ENCODE measurements at places on chromosomes 16 and 17.
A peak's percentile ranks its signal among the peaks of the same experiment; 100 is the strongest.

GRCh38 chr16:17313085-17313611, 157.6 kb downstream of the XYLT1 start:
- DNase-seq = no peak

DNA sequence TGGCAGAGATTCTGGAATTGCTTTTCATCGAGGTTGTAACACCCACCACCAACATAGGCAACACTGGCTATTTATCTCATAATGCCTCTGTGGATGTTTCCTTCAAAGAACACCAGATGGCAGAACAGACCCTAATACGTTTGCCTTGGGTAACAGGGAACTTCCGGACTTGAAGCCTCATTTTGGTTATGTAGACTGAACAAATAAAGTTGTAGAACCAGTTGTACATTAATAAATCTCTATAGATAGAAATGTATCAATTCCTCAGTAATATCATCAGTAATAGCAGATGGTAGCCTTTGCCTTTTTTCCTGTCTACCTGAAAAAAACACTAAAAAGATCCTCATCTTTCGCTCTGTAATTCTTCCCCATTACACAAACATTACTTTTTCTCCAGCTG, 25.9 kb upstream of the APOH start:
- DNase-seq = no peak

- no peak for DNase-seq
Observed at GRCh38 chr17:56815711-56816110, 18.0 kb downstream of the C17orf67 start.

GRCh38 chr17:27585792-27586191, 45.2 kb upstream of the LGALS9 start:
- DNase-seq = no peak

DNA sequence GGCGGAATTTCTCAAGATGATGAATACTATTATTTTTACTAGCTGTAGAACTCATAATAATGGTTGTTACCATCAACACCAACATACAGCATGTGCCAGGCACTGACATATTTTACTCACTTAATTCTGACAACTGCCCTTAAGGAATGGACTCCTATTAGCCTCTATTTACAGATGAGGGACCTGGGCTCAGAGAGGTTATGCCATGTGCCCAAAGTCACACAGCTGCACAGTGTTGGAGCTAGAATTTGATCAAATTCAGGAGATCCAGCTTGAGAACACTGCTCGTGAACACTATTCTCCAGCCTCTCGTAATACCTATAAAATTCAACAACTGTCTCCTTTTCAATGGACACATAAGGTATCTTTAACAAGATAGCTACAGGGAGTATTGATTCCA, 97.2 kb downstream of the XYLT1 start:
- DNase-seq = no peak

DNA sequence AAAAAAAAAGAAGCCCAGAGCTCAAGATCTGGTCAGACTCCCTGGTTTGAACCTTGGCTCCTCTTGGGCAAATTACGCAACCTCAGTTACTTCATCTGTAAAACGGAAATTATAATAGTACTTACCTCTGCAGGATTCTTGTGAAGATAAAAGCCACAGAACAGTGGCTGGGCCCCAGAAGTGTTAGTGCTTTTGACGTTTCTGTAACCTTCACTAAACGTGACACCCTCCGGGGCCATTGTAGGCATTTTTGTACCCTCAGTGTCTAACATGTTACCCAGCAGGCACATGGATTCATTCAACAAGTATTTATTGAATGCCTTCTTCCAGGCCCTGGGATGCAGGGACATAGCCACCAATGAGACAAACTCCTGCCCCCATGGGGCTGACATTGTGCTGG, 58.0 kb downstream of the PITPNC1 start:
- DNase-seq = no peak

DNA sequence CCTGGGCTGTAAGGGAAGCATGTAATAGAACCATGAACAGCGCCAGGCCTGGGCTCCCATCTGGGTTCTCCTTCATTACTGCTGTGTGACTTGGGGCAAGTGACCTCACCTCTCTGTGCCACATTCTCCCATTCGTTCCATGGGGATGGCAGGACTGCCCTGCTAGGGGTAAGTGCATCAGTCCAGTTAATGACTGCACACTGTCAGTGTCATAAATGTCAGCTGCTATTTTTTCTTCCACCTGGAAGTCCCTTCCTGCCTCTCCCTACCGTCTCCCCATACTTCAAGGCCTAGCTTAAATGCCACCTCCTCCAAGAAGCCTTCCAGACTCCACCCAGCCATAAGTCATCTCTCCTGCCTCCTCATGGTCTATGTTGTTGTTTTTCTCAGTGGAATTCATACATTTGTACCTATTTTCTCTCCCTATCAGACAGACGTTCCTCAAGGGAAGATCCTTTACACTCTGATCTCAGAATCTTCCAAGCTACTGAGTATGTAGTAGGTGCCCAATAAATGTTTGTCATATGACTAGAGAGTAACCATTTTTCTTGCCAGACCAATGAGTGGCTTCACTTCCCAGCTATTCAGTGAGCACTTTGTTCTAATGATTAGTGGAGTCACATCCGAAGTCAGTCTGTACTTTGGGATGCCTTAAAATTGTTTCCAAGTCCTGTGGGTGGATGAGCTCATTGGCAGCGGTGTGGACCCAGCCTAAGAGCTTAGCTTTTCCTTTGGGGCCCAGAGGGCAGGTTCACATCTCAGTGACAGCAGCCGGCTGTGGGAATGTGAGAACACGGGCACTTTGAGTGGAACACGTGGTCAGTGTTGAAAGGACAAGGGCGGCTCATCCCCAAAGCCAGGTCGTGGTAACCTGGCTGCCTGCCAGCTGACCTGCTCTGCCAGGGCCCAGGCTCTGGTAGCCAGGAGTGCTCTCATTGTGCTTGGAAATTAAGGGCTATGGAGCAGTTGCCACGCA, 147.5 kb upstream of the GSE1 start:
- DNase-seq = no peak

DNA sequence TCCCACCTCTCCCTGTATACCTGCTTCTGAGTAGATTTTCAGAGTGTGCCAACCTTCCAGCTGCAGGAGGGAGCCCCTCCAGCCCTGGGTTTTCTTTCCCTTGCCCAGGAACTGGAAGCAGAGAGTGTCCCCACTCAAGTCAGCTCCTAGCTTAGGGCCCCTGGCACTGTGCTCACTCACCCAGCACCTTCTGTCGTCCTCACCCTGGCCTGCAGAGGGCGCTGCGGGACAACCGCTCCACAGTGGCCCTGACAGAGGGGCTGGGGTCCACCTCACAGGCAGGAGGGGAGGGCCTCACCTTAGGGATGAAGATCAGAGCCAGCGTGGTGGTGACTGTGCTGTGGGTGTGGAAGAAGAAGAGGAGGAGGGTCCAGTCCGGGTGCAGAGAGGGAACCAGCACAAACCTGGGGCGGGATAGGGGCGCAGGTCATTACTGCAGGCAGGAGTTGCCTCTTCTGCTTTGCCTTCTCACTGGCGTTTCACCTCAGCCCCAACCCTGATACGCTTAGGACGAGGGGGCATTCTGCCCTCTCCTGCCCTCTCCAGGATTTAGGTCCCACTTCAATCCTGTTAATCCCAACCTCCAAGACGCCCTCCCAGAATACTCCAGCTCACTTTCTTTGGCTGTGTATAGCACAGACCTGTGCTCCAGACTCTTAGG, 10.0 kb downstream of the GPR179 start:
- DNase-seq = peak; percentile 52

DNA sequence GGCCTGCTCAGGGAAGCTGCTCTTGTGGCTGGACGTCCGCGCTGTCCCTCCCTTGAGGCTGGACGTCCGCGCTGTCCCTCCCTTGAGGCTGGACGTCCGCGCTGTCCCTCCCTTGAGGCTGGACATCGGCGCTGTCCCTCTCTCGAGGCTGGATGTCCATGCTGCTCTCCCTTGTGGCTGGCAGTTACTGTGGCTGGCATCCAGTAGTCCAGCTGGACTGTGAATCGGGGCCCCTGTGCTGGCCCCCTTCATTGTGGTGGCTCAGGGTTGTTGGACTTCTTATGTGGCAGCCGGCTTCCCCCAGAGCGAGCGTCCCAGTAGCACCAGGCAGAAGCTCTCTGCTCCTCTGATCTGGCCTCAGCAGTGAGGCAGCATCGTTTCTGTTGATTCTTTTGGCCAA, 141.5 kb downstream of the IRF8 start:
- no peak for DNase-seq

DNA sequence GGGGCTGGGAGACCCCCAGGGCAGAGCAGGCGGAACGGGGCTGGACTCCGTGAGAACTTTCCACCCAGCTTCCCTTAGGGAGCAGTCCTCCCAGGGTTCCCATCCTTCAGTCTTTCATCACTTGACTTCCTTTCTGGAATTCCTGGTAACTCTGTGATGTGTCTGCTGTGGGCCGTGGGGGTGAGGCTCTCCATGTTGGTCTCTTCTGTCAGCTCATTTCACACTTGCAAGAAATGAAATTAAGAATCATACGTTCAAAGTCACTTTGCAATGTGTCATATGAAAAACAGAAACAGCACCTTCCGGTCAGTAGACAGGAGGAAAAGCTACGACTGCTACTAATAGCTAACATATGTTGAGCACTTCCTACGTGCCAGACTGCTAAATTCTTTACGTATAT, 5.4 kb upstream of the BBS2 start:
- DNase-seq = no peak

- DNase-seq = no peak
Observed at GRCh38 chr17:30565073-30565935, 88.1 kb downstream of the GOSR1 start.

DNA sequence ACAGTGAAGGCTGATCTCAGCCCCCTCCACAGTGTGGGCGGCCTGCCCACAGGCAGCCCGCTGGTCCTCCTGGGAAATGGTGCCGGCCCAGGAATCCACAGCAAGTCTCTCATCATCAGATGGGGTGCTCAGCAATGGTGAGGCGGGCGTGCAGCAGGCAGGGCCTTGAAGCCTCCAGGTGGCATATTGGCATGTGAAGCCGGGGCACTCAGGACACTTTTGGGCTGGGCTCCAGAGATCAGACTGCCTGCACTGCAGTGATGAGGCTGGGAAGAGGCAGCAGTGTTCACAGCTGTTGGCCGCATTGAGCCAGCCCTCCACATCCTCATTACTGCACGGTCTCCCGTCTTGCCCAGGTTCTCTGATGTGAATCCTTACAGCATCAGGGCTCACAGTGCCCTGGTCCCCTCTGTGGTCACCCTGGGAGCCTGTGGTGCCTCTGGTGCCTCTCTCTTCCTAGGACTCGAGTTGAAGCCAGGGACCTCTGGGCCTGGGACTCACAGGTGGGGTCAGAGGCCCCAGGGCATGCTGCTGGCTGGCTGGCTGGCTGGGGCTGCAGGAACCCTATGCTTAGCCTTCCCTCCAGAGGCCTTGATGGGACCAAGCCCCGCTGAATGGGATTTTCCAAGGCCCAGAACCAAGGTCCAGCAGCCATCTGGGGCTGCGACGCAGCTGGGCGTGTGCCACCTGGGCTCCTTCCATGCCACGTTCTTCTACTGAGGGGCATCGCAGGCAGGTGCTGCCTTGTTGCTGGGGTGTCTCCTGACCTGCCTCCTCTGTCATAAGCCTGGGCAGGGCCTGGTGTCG, 48.6 kb downstream of the TNFRSF13B start:
- DNase-seq = no peak

DNA sequence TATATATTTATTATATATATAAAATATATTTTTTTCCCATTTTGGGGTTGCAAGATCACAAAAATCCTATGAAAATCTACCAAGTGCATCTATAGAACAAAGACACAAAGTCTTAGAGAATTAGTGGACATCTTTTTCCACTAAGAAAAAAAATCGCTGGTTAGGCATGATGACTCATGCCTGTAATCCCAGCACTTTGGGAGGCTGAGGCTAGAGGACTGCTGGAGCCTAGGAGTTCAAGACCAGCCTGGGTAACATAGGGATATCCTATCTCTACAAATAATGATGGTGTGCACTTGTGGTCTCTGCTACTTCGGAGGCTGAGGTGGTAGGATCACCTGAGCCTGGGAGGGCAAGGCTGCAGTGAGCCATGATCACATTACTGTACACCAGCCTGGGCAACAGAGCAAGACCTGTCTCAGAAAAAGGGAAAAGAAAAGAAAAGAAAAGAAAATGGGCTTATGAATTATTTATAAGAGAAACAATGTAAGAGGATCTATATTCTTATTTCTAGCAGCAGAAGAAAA, 185.1 kb upstream of the PSMD7 start:
- DNase-seq = no peak

GRCh38 chr17:2214047-2214928, 89.3 kb downstream of the SMG6 start:
- no peak for DNase-seq

DNA sequence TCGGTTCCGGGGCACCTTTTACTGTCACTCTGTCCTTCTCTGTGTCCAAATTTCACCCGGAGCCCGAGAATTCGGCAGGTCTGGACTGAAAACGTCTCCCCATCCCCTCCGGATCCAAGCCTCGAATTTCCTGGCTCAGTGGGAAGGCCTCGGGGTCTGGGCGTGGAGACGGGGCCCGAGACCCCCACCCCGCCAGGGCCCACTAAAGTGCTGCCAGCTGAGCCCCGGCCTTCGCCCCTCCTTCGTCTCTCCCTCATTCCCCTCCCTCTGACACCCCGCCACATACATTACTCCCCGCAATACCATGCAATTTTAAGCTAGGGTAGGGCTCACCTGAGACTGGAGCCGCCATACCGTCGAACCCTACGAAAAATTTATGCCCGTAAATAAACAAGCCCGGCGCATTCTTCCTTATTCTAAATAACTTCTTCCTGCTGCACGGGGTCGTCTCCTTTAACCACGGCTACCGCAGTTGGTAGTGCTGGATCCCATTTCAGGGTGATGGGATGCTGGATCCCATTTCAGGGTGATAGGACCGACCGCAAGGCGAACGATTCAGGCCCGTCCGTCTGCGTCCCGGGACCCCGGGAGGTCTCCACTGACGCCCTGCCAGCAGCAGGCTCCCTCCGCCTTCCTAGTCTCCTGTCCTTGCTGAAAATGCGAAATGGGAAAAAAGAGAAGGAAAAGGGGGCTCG, 4.4 kb upstream of the OR1F1 start:
- DNase-seq = no peak

DNA sequence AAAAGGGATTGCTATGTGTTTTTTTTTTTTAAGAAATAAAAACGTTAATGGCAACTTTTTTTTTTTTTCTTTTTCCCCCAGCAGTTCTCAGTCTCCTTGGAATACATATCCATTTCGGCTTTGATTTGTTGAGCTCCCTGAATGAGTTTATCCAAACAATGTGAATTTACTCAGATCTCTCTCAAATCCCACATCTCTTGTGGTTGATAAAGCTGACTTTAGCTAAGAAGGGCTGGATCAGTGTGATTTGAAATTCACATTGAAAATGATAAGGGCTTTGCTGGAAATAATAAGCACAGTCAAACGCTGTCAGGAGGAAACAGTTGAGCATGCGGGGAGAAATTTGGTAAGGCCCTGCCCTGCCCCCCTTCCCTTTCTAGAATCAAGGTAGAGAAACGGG, 74.1 kb upstream of the IRX3 start:
- DNase-seq = no peak
